Activated naive CD4-positive, alpha-beta T cell treated with anti-CD3 and anti-CD28 coated beads, Interleukin-2, amount 50 U/mL, for 72 hours (primary cell): ENCODE measurements at places on chromosomes 11 and 22.

GRCh38 chr11:69663326-69663725, 11.8 kb downstream of the LTO1 start:
- no peak for DNase-seq

DNA sequence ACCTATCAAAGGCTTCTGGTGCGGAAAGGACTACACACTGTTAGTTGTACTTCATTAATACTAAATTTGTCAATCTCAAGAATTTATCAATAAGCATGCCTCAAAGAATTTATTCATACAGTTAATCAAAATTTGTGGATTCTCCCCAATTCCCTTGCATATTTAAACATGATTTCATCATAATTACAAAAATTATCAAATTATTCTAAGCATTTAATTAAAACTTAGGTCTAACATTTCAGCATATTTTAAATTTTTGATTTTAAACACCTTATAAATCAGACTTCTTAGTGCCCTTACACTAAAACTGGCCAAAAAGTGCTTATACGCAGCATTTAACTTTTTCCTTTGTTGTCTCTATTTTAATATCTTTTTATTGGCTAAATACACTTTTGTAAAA, 13.8 kb upstream of the SERPIND1 start:
- DNase-seq: no peak

- DNase-seq: no peak
Measured at GRCh38 chr11:8794677-8795103, 112.1 kb downstream of the RPL27A start.

GRCh38 chr11:79236541-79236971, 204.3 kb downstream of the TENM4 start:
- DNase-seq: no peak

- DNase-seq: no peak
Measured at GRCh38 chr11:121696177-121696871, 243.6 kb upstream of the SORL1-AS1 start.

DNA sequence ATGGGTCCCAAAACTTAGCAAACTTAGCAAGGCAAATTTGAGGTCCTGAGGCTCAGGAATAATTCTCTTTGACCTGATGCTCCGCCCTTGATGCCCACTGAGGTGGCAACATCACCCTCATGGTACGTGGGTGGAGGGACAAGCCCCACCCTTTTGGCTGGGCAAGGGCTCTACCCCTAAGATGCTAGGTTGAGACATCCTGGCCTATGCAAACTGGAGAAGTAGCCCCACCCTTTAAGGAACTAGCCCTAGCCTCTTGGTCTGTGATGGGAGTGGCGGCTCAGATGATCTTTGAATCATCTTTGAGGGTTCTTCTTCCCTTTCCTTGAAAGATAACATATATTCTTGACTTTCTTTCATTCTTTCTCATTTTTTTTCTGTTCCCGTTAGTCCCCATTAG, 32.9 kb downstream of the CABIN1 start:
- DNase-seq: no peak

DNA sequence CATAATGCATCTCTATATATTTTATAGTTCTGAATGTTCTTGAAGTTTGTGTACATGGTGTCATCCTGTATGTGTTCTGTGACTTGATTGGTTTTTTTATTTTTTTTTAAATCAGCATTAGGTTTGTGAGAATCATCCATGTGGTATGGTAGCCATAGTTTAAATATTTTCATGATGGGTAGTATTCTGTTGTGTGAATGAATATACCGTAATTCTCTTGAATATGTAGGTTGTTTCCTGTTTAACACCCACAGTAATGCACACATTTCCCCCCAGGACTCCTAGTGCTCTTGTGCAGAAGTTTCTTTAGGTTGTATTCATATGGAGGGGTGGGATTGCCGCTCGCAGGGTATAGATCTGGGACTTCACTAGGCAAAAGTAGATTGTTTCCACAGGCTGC, 2.0 kb downstream of the PACS1 start:
- no peak for DNase-seq

GRCh38 chr11:57614234-57614772, 16.8 kb downstream of the SERPING1 start:
- no peak for DNase-seq

DNA sequence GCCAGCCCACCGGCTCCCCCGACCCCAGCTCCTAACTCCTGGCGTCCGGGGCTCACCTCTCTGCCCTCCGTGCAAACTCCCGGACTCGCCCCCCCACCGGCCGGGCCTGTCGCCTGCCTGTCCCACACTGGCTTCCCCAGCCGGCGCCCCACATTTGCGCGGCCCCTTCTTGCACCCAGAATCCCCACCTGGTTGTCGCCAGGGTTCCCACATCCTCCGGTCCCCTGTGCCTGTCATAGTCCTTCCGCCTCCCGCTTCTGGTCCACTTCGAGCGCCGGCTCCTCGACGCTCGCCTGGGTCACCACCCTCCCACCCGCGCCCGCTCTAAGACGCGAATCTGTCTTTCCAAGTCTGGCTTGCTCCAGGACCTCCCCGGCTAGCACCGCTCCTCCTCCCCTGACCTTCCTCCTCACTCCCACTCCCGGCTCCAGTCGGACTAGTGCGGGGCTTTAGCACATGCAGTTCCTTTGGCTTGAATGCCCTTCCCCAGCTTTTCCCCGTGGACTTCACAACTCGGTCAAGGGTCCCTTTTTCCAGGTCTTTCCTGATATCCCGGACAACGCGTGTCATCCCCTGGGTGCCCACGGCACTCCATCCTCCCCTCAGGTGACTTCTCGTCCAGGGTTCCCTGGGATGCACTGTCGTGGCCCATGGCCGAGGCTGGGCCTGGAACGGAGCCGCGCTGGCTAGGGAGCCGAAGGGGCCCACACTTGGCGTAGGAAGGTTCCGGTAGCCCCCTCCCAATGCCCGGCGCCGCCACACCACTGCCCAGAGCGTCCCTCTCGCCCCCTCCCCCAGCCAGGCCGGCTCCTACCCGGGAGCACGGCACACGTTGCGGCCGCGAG, 635 bp downstream of the SCARF2 start:
- DNase-seq: peak; percentile 43

GRCh38 chr11:35281169-35281688, 138.1 kb downstream of the SLC1A2 start:
- DNase-seq: no peak

DNA sequence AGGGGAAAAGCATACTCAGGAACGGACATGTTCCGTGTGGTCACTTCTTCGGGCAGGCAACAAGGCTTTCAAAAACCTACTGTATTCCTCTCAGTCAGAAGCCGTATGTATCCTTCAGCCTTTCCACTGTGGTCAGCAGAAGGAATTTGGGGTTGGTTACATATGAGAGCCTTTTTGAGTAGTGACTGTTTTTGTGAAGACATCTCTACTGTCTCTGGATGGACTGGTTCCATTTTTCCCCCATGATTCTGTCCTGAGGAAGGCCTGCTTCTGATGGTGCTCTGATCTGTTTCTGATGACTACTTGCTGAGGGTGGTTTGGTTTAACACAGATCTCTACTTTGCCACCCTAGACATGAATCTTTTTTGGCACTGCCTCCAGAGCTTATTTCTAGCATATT, 63.7 kb upstream of the HORMAD2 start:
- no peak for DNase-seq

- DNase-seq: no peak
Measured at GRCh38 chr11:103024086-103024485, 67.9 kb downstream of the DCUN1D5 start.

DNA sequence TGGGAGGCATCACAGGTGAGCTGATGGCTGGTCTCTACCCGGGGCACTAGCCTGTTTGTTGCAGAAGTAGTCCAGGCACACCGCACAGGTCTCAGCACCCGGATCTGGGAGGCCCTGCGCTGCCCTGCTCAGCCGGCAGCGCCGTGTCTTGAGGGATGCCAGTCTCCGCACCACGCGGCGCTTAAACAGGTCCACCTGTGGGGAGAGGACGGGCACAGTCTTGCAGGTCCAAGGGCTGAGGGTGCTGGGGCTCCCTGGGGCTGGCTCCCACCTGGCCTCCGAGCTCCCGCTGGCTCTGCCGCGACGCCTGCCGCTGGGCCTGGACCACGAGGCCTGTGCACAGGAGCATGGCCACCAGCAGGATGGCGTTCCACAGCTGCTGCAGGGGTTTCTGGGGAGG, 7.2 kb downstream of the RNF215 start:
- no peak for DNase-seq

GRCh38 chr11:80317612-80318011, 876.8 kb upstream of the TENM4 start:
- no peak for DNase-seq

- DNase-seq: no peak
Measured at GRCh38 chr22:40605761-40606160, 30.8 kb downstream of the MRTFA start.

GRCh38 chr11:77642228-77642627, 4.6 kb upstream of the CLNS1A start:
- DNase-seq: no peak

GRCh38 chr11:134242376-134242775, 10.8 kb downstream of the THYN1 start:
- DNase-seq: no peak

GRCh38 chr11:124656774-124657630, 16.5 kb downstream of the SIAE start:
- no peak for DNase-seq

DNA sequence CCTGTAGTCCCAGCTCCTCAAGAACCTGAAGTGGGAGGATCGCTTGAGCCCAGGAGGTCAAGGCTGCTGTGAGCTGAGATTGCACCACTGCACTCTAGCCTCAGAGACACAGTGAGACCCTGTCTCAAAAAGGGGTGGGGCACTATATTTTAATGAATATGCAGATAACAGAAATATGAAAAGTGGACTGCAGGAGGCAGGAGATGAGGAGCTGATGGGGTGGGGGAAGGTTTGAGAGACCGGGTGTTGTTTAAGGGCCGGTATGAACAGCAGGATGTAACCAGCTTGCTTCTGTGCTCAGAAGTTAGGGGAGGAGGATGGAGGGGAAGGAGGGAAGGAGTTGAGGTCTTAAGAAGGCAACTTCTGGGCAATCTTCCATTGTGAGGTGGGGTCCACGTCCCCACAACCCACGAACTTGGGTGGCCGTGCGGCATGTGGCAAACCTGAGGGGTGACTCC, 1.3 kb upstream of the B4GALNT4 start:
- no peak for DNase-seq

- no peak for DNase-seq
Measured at GRCh38 chr11:22244986-22245592, 52.2 kb downstream of the ANO5 start.

DNA sequence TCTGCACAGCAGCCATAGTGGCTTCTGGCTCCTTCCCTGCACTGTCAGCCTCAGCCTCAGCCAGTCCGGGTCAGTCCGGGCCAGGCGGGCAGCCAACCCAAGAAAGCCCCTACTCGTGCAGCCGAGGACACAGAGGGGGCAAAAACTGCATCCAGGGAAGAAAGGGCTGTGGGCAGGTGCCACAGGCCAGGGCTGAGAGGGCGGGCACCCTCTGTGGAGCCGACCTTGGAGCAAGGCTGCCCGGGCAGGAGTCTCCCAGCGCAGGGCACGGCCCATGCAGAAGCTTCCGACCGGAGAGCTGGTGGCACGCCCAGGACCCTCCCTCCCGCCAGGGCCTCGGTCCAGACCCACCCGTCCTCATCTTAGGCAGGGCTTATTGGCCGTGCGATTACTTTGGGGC, 10.5 kb upstream of the TH start:
- no peak for DNase-seq

GRCh38 chr11:45225277-45225676, 60.9 kb downstream of the SYT13 start:
- DNase-seq: no peak

GRCh38 chr22:22884888-22885840, 2.5 kb upstream of the IGLL5 start:
- DNase-seq: peak; percentile 65

- DNase-seq: no peak
Measured at GRCh38 chr11:85310479-85310878, 316.7 kb downstream of the DLG2 start.

GRCh38 chr11:108302121-108302785, 79.4 kb downstream of the ATM start:
- DNase-seq: no peak

- DNase-seq: no peak
Measured at GRCh38 chr11:64224151-64224890, 1.7 kb downstream of the TRPT1 start.

DNA sequence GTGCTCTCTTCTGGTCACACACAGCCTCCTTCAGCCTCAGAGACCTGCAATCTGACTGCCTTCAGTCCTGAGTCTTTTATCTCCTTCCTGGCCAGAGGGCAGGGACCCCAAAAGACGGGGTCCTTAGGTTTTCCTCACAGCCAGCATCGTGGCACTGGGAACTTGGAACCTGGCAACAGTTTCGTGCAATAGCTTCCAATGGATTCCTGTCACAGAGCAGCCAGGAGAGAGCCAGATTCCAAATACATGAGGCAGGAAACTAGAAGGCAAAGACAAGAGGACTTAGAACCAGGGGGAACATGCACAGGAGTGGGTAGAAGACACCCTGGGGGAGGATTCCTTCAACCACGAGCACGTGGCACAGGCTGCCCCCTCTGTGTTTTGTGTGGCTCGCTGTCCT, 48.6 kb downstream of the C11orf91 start:
- no peak for DNase-seq

DNA sequence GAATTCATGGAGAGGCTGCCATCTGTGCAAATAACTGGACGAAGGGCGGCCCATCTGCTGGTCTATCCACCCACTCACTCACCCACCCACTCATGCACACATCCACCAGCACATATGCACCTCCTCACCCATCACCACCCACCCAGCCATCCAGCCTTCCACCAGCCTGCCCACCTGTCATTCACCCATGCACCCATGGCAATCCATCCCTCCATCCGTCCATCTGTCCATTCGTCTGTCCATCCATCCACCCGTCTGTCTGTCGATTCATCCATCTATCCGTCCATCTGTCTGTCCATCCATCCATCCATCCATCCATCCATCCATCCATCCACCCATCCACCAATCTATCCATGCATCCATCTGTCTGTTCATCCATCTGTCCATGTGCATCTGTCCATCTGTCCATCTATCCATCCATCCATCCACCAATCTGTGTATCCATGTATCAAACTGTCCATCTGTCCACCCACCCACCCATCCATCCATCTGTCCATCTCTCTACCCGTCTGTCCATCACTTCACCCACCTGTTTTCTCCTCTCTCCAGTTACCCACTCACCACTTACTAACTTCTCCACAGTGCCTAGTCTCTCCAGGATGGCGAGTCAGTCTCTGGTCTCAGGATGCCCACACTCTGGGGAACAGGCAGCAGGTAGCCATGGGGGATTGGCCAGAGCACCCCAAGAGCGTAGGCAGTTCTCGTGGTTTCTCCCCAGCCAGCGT, 8.9 kb downstream of the TRPM5 start:
- peak; percentile 18 for DNase-seq

GRCh38 chr11:105192115-105192514, 52.5 kb upstream of the CARD18 start:
- no peak for DNase-seq

GRCh38 chr22:22519591-22519990, 479 bp downstream of the ZNF280A start:
- no peak for DNase-seq

- DNase-seq: no peak
Measured at GRCh38 chr22:47659467-47660223, 897.2 kb downstream of the TBC1D22A start.

- DNase-seq: no peak
Measured at GRCh38 chr11:6197466-6198200, 1.4 kb upstream of the OR52W1 start.

GRCh38 chr11:104738918-104739317, 159.3 kb downstream of the CASP12 start:
- no peak for DNase-seq

- DNase-seq: no peak
Measured at GRCh38 chr11:76560219-76560618, 110.3 kb downstream of the LRRC32 start.

GRCh38 chr22:35313311-35314121, 13.8 kb downstream of the TOM1 start:
- DNase-seq: peak; percentile 39

GRCh38 chr11:111095327-111095726, 150.2 kb upstream of the POU2AF2 start:
- DNase-seq: no peak
